ENCODE measurements at places on chromosomes 7 and 10.
A peak's percentile ranks its signal among the peaks of the same experiment; 100 is the strongest.

- no peak for DNase-seq
These were observed 266.1 kb downstream of the SORCS1 start for GRCh38 chr10:106898446-106898845.

DNA sequence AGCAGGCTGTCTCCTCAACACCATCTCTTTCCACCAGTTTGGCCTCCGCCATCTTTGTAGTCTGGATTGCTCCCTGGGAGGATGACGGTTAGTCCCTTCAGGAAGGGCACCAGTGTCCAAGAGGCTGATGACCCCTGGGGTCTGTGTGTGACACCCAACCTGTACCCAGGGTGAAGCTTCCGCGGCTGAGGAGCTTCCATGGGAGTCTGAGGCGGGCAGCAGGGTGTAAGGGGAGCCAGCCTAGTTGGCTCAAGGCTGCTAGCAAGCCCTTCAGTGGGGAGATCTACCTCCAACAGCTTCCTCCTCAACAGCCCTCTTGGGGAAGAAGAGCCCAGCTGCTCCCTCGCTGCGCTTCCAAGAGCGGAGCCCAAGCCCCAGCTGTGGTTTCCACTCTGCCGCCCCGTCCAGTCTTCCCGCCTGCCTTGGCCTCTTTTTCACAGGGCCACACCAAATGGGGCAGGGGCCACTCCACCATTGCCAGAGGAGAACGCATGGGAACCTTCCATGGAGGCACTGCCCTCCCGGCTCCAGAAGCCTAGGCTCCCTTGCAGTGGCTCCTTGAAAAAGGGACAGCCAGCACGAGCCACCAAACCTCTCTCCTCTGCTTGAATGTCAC is 57.4 kb downstream of the TMEM209 start:
- no peak for DNase-seq

DNA sequence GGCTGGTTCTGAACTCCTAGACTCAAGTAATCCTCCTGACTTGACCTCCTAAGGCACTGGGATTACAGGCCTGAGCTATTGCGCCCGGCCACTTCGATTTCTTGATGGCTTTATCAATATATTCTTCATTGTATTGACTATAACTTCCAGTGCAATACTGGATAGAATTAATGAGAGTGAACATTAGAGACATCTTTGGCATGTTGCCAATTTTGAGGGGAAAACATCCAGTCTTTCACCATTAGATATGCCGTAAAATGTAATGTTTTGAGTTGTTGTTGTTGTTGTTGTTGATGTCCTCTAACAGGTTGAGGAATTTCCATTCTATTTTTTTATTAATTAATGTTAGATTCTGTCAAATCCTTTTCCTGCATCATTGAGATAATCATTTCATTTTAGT is 578.9 kb downstream of the ZWINT start:
- DNase-seq = no peak

GRCh38 chr7:38425509-38425908 is 152.1 kb upstream of the TARP start:
- DNase-seq = no peak

- no peak for DNase-seq
These were observed 11.5 kb upstream of the FGFR2 start for GRCh38 chr10:121609426-121610380.

DNA sequence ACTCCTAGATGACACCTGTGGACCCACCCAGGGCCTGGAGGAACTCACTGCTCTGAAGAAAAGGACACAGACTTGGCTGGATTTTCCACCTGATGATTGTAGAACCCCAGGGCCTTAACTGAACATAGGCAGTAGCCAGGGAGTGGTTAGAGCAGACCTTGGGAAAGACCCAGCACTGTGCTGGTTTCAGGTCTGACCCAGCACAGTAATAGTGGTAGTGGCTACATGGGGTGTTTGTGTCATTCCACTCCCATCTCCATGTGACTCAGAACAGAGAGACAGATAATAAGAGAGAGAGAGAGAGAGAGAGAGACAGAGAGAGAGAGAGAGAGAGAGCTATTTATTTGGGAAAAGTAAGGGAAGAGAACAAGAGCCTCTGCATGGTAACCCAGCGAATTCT is 239.1 kb upstream of the MEOX2 start:
- DNase-seq = no peak

GRCh38 chr7:103134836-103135554 is 13.9 kb downstream of the NAPEPLD start:
- DNase-seq = no peak

DNA sequence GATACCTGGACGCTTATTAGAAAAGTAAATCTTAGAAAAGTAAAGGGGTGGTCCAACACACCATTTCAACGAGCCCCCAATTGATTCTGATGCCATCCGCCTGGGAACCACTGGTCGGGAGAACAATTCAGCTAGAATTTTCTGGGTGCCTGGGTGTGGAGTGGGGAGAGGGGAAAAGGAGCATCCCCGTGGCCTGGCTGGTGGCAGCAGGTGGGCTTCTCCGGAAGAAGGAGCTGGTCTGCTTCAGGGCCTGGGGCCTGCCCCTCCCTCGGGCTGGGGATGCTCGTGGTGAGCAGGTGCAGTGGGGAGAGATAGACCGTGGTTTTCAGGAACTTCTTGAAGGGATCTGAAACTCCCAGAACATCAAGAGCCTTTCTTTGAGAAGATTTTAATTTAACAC is 39.9 kb upstream of the DUSP5 start:
- no peak for DNase-seq

- no peak for DNase-seq
These were observed 171.5 kb downstream of the DIP2C start for GRCh38 chr10:517872-518475.

DNA sequence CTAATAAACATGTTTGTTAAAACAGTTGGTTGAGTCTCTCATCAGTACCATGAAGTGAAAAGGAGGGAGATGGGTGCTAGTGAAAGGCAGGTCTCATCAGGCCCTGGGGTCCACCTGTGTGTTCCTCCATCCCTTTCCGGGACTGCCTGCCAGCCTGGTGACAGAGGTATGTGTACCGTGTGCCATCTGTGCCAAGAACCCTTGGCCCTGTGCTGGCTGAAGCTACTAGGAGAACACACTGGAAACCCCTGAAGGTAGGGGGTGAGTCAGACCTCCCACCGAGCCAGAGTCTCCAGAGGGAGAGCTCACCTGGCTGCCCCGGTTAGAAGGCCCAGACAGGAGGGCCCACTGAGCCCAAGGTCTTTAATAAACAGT is 2.3 kb downstream of the DDIT4 start:
- no peak for DNase-seq

- DNase-seq = no peak
These were observed 149.2 kb downstream of the TRIL start for GRCh38 chr7:28808796-28809533.

- DNase-seq = no peak
These were observed 7.3 kb upstream of the ELFN1 start for GRCh38 chr7:1662767-1663166.

GRCh38 chr7:107384025-107384424 is 85.8 kb upstream of the GPR22 start:
- no peak for DNase-seq

- DNase-seq = no peak
These were observed 122.8 kb downstream of the KAT6B start for GRCh38 chr10:74949034-74949832.

DNA sequence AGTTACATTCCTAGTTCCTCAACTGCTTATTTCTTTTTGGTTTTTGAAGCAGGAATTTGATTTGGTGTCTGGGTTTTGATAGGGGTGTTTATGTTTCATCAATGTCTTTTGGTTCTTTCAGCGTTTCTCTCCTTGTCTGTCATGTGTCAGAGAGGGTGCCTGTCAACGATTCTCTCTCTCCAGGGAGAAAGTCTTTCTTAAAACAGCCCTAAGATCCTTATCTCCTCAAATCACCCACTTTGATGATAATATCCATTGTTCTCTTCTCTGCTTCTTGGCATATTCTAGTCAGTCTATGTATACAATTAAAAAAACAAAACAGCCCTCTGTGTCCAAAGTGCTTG is 77.2 kb downstream of the TCF7L2 start:
- DNase-seq = no peak

- DNase-seq = no peak
These were observed 1020.2 kb upstream of the C7orf33 start for GRCh38 chr7:147570390-147570789.

DNA sequence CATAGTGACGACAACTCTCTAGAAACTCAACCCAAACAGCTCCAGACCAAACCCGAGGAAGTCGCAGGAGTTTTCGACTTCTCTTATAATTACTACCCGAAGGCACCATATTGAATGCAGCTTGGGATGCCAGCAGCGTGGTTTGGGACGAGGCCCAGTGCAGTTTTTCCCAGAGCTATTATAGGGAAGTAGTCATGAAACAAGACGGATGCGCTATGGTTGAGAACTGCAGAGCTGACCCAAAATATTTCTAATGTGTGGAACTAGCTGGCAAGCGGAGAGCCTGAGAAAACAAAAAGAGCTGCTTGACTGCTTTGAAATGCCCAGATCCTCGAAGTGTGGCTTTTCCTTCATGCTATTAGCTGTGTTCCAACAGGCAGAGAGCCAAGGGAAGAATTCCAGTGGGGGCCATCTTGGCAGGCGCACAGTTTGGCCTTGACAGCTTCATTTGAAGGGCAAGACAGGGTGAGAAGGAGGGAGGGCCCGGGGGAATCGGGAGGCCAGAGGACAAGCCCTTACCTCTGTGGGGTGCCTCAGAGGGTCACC is 122.7 kb downstream of the CUL2 start:
- DNase-seq = no peak

DNA sequence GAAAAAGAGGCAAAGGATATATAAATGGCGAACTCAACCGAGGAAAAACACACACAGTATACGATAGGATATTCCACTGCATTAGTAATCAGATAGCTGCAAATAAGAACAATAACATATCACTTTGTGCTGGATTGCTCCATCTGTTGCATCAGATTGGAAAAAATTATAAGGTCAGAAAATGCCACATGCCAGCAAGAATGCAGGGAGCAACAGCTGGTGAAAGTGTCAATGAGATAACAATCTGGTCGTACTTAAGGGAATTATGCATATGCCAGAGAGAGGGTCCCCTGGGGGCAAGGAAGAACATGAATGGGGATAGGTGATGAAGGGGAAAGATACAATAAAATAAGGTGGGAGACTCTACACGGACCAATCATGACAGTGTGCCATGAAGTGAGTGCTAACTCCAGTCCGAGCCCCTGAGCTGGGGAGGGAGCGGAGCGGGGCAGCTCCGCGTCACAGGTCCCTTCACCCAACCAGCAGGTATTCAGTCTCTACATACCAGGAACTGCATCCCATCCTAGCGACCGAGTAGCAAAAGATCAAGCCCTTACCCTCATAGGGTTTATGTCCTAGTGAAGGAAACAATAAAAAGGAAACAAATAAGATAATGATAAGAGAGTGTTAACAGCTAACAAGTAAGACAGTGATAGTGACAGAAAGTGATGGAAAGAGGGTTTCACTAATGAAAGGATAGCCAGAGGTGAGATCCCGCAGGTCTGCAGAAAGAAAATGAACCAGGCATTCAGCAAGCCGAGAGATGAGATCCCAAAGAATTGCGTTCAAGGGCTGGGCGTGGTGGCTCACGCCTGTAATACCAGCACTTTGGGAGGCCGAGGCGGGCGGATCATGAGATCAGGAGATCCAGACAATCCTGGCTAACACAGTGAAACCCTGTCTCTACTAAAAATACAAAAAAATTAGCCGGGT is 9.4 kb downstream of the MPP7 start:
- DNase-seq = no peak

GRCh38 chr10:119319920-119320258 is 112.5 kb downstream of the GRK5 start:
- no peak for DNase-seq

GRCh38 chr7:145152589-145152988 is 316.7 kb upstream of the TPK1 start:
- DNase-seq = no peak

DNA sequence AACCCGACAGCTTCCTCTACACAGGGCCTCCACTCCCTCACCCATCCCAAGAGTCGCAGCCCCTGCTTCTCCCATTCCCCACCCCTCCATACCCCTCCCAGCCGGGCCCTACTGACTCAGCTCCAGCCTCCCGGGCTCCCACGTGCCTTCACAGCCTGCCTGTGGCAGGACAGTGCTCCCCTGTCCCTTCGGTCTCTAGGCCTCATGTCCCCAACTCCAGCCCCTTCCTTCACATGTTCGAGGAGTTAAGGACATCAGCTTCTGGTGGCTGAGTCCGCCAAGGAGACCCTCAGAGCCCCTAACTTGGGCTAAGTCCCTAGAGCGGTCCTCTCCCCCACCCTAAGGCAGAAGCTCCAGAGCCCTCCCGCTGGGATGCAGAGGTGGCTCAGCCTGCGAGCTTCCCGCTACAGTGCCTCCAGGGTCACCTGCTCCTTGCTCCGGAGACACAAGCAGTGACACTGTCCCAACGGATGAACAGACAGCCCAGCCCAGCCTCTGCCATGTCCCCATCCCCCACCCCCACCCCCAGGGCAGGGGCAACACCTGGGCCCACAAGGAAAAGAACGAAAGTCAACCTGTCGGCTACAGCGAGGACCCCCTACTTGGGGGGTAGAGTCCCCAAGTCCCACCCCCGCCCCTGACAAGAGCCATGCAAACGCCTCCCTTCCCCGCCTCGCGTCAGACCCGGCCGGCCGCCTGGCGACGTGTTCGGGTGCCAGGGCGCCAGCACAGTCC is 716 bp downstream of the SMARCD3 start:
- no peak for DNase-seq

DNA sequence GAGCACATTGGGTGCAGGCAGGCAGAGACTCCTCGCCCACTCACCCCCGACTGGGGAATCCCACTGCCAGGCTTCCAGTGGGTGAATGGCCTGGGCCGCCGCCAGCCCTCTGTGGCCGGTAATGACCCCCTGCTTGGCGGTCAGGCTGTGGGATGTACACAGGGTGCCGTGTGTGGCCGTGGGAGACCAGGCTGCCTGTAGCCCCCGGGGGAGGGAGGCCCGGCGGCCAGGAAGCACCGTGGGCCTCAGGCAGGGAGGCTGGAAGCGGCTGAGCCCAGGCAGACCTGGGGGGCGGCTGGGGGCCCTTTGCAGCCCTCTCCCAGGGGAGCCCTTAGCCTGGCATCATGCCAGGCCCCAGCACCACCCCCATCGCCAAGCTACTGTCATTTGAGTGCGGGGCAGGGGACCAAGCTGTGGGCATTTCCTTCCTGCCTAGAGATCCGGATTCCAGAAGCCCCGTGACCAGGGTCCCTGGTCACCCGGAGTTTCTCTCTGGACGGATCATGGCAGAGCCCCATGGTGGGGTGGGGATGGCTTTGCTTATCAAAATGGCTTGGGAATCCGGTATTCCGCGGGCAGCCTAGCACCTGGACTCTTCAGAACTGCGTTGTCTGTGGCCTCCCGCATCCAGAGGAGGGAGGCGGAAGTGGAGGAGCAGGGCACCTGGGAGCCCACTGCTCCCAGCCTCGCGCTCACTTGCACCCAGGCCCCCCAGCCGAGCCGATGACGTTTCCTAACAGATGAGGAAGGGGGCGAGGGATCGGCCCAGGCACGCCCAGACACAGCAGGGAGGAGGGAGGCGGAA is 1.1 kb downstream of the TTYH3 start:
- no peak for DNase-seq

DNA sequence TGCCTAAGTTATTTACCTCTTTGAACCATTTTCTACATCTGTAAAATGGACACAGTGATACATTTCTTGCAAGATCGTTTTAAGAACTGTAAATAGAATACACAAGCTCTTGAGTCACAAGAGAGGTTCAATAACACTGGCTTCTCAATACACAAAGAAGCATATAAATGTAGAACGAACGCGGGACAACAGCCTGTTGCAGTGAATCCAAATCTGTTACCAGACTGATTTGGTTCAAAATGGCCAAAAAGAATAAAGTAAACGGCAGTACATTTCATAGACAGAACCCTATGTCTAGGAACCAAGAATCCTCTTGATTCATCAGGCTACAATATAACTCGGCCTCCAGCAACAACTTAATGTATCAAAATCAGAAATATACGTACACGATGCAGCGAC is 701 bp downstream of the MTPAP start:
- no peak for DNase-seq

GRCh38 chr10:101694674-101695403 is at the start of gene FBXW4:
Gene FBXW4 (minus strand): TSS chr10:101695170. CDS start chr10:101695105, 65 bp downstream.
- peak; percentile 49 for DNase-seq
